ENCODE measurements at places on chromosomes 4 and X. TPM values are rescaled to one million over a fixed set of nuclear protein-coding genes. Genes with fewer than 3 reads are reported as not detected.

Gene SLC49A3
- 10.5 TPM for polyA plus RNA-seq

Gene CHRDL1
- 7.9 TPM for polyA plus RNA-seq

Gene RAB39B
- 0.86 TPM for polyA plus RNA-seq

Gene GLOD5
- 2.3 TPM for polyA plus RNA-seq

Gene NR3C2
- 19.5 TPM for polyA plus RNA-seq

Gene HTN1
- polyA plus RNA-seq: not detected

Gene GRID2
- polyA plus RNA-seq: 0.31 TPM

DNA sequence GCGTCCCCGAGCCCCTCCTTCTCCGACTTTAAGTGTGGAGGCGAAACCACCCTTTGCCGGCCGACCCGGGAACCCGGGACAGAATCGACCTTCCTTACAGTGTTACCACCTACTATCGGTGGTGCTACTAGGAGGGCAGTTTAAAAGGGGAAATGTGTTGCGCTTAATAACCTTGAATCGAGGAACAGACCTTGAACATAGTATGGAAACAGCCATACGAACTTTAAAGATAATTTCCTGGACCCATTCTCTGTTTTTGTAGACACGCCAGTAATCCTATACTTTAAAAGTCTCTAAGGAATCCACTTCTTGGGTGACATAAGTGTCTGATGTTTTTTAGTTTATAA is 1.5 kb downstream of the ING2 start:
- DNase-seq: no peak

DNA sequence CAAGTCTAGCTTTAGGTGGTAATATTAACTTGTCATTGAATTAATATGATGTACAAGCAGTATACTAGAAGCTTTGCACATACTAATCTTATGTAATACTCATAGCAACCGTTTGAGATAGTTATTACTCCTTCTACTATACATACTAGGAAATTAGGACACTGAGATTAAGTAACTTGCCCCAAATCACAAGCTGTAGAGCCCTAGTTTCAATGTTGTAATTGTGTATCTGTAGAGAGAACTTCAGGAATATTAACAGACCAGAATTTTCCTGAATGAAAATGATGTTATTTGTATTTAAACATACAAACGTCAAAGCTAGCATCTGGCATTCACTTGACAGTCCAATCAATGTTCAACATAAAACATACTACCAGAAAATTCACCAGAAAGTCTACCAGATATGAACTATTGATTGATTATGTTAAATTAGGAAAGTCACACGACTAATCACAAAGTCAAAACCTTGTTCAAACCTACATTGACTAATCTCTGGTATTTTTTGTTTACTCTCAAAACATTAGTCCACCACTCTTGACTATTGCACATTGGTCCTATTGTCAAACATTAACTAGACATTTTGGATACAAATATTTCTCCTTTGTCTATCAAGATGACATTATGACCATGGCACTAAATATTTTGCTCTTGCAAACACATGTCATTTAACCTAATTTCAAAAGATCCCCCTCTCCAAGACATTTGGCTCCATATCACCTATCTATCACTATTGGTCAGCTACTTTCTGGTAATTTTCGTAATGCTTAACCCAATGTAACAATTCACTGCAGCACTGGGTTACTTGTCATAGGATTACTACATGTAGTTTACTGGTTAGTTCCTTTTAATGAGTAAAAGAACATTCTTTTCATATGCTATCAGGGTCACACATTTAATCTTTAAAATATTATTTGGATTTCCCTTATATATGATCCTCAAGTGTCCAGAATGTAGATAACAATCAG is 100.7 kb downstream of the GPC3 start:
- DNase-seq: no peak

GRCh38 chr4:88937081-88937480 is 119.9 kb downstream of the FAM13A start:
- DNase-seq: no peak

DNA sequence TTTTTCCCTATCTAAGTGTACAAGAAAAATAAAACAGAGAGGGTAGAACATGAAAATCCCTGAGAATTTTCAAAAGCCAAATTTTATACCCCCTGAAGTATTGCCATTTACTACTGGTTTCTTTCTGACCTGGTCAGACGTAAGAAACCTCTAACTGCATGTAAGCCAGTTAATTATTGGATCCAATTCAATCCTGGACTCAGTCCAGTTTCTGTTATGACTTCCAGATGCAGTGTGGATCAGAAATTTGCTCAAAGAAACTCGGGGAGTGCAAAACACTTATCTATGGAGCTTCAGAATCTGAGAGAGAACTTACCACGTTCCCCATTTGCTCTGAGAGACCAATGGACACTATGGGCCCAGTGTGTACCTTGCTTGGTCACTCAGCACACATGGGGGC is 383.5 kb downstream of the KLHL4 start:
- no peak for DNase-seq

DNA sequence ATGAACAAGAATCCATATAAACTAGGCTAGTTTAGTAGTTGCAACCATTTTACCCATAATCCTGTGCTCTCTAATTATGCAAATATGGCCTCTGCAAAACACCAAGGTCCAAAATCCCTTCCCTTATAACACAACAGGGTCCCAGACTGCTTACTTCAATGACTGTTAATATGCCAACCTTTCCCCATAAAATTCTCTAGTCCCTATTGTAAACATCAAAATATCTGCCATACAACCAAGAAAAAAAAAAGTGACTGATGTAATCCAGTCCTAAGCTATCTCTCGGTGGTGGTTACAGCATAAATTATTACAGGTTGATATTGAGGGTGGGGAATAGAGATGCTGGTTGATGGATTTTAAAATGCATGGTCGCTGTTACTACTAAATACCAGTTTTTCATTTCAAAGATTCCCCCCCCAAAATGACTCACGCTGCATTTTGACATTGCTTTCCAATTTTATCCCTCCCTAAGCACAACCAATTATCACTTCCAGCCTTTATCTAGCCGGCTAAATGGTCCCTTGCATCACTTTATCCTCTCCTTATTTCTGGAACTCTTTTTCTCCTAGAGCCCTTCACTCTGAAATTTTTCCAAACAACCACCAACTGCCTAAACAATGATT is 44.8 kb downstream of the TSPAN5 start:
- no peak for DNase-seq

- no peak for DNase-seq
Observed at GRCh38 chr4:142909908-142910307, 63.8 kb upstream of the INPP4B start.

Measured in left lung (tissue), 14 donors.